ENCODE measurements at places on chromosomes 1 and 21. TPM values are rescaled to one million over a fixed set of nuclear protein-coding genes. Genes with fewer than 3 reads are reported as not detected.

Gene CENPL
- total RNA-seq = 6.1 TPM

Gene TTC39A
- 0.74 TPM for total RNA-seq

Gene SLC30A2
- total RNA-seq = not detected

Gene DIO1
- not detected for total RNA-seq

Gene KLHDC9
- 1.8 TPM for total RNA-seq

Gene CYP4X1
- not detected for total RNA-seq

Gene VTCN1
- not detected for total RNA-seq

Gene CD101
- 0.14 TPM for total RNA-seq

Gene CLDN19
- total RNA-seq = not detected

Gene GPR157
- 3.0 TPM for total RNA-seq

Gene MATN1
- total RNA-seq = 0.14 TPM

Gene ASCL5
- total RNA-seq = not detected

Gene KIF21B
- under 0.01 TPM for total RNA-seq

Gene GREM2
- 7.8 TPM for total RNA-seq

Gene SPATA46
- total RNA-seq = not detected

Gene ANGPTL3
- not detected for total RNA-seq

Gene B3GALT2
- total RNA-seq = 0.18 TPM

Gene LAMTOR5
- total RNA-seq = 66.4 TPM

Gene GCSAML
- total RNA-seq = not detected

Gene CRNN
- total RNA-seq = not detected

Gene HSPA13
- 53.6 TPM for total RNA-seq

Gene RNU1-2
- total RNA-seq = 3,030 TPM

Gene AMY1C
- total RNA-seq = not detected
